ENCODE measurements at places on chromosomes 12 and 14. TPM values are rescaled to one million over a fixed set of nuclear protein-coding genes. Genes with fewer than 3 reads are reported as not detected.

GRCh38 chr14:103716091-103716801 is 636 bp downstream of the ZFYVE21 start:
- DNase-seq = no peak

DNA sequence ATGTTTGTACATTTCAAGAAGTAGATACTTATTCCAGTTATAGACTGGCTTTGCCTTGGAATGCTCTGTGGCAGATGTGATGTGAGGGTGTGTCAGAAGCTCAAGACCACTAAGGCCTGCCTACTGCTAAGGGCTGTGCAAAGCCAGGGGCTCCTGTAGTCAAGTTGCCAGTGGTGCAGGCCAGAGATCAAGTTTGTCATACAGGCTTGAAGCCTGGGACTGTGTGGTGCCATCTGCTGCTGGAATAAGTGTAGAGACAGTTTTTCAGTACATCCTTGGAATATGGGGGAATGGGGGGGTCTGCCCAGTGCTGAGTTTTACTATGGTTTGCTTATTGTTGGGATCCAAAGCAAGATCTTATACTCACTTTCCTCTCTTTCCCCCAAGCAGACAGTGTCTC is 649.9 kb upstream of the FOXG1 start:
- DNase-seq = no peak

DNA sequence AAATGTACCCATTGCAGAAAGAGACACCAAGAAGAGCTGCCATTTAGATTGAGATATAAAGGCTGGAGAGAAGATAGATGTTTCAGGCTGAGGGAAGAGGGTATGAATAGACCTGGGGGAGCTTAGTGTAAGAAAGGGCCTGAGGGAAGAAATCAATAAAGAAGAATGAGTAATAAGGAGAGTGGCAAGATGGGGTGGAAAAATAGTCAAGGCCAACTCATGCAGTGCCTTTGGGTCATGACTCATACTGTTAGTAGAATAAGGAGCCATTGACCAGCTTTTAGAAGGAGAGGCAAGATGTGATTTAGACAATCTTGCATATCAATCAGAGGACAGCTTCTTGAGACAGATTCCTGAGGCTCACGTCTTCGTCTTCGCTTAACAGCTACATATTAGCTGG is 287.5 kb downstream of the DUSP6 start:
- no peak for DNase-seq

- no peak for DNase-seq
Observed at GRCh38 chr14:98085751-98086150, 1186.2 kb downstream of the BCL11B start.

DNA sequence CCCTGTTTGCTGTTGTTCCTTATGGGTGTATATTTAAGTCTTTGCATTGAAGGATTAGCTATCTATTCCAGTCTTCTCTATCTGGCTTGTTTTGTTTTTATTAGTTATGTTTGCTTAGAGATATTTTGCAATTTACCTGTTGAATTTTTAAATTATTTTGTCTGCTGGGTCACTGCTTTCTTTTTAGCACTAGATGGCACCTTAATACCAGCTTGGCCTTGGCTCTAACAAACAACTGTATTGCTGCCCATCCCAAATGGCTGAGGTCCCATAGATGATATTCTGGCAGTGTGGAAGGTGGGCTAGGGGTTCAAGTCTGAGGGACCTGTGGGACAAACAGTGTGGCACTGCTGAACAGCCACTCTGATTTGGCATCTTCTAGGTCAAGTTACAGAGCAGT is 144.0 kb upstream of the FBXO33 start:
- no peak for DNase-seq

GRCh38 chr12:122743895-122744525 is 8.6 kb upstream of the DENR start:
- no peak for DNase-seq

Gene PRKD1
- total RNA-seq = 1.8 TPM

Gene PRPH
- not detected for total RNA-seq

Gene CIROP
- not detected for total RNA-seq

Gene SYNDIG1L
- not detected for total RNA-seq
